NCI-H2171 (cell line): ENCODE measurements at places on chromosomes 5 and 9.

DNA sequence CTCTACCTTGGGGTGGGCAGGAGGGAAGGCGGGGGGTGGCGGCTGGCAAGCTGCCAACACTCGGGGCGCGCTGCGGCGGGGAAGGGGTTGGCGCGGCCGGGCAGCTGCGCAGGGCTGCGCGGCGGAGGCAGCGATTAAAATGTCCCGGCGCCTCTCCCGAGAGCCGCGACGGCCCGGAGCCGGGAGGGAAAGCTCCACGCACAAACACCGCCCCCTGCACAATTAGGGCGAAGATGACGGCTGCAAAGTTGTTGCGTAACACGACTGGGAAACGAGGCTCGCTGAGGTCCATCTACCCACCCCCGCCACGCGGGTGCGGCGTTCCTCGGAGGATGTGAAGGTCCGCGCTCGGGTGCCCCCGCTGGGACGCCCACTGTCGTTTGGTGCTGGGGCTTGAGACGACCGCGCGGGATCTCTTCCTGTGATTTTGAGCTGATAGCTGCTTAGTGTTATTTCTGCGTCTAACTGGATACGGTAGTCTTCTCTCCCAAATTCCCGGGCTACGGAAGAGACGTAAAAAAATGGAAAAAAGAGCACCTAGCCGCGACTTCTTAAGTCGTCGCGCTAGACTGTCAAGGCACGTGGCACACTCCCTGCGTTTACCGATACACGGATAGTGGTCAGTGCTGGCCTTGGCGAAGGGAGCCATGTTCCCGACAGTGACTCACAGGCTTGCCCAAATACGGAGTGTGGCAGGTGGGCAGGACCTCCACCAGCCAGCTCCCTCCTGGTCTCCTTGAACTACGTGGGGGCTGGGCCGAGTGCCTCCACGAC is 958 bp upstream of the NFIL3 start:
- DNase-seq: peak; percentile 29

DNA sequence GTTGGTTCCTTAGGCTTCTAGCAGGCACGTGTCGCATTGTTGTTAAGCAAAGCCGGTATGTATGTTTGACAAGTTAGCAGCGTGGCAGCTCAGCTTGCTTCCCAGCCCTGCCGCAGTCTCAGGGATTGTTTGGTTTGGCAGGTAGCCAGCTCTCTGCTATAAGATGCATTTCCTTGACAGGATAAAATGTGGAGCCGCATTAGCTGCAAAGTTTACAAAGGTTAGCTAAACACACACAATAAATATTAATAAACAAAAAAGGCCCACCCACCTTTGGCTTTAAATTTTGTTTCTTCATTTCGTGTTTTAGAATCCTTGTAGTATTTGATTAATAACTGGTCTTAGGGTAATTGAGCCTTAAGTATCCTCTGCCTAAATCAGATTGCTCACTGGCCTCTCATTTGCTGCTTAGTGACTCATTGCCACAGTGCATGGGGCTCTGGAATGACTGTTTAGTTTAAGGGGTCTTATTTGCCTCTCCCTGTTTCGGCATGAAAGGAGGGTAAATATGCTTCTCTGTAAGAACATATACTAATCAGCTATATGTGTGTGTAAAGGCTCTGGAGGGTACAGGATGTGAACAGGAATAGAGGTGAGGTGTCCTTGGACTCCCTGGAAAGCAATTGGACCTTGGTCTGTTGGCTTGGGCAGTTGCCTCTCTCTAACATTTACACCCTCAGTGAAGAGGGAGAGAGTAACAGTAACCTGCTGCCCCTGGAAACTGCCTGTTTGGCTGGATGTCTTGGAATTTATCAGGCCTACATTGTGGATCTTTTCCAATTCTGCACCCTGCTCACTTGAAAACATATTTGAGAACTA is 122.0 kb downstream of the GDNF start:
- DNase-seq: peak; percentile 92

GRCh38 chr5:152170350-152170749 is 234.7 kb downstream of the NMUR2 start:
- DNase-seq: no peak

DNA sequence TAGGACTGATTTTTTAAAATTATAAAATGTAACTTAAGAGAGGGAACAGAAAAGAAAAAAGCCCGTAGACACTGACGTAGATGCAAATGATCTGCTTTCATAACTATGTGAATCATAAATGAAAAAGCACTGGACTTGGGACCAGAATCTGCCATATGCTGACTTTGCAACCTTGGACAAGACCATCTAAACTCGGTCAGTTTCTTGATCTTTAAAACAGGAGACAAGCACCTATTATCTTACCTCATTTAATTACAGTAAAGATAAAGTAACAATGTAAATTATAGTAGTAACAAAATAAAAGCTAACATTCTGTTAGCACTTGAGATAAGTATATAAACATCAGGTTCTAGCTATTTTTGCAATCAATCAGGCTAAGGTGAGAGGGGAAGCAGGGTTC is 20.0 kb downstream of the FBXW2 start:
- DNase-seq: no peak

DNA sequence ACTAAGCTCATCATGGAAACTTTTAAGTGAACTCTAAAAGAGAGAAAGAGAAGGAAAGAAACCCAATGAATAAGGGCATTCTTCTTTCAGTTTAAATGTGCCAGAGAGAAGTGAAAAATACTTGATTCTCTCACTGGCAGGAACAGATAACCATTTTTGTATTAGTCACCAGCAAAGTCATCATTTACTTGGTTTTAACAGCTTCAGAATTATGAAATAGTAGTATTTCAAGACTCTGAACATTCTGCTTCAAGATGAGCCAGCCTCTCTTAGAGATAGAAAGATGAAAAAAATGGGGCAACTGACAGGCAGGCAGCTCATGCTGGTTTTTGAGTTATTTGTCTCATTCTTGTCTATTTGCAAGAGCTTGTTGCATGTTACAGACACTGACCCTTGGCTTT is 103.5 kb downstream of the GCNT1 start:
- DNase-seq: no peak

- DNase-seq: no peak
These were observed 578.5 kb downstream of the BNC2 start for GRCh38 chr9:16291921-16292320.

DNA sequence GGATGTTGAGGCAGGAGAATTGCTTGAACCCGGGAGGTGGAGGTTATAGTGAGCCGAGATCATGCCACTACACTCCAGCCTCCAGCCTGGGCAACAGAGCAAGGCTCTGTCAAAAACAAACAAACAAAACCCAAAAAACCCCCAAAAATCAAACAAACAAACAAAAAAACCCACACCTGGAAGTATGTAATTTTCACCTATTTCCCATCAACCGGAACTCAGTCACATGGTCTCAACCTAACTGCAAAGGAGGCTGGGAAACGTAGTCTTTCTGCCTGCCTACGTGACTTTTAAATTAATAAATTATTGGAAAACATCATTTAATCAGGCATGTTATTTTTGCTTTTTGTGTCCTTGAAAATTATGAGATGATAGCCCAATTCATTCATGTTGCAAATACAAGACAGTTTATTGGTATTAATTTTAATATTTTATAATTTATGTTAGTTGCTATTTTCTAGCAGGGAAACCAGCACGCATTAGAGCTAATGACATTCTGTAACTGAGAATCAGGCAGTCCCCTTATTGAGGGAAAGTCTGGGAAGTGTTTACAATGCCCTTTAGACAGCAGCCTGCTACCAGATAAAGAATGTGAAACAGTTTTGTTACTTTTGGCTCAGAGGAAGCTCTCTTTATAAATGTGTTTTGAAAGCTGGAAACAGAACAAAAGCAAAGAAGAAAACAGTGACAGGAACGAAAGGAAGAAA is 110.3 kb downstream of the NXNL2 start:
- no peak for DNase-seq

GRCh38 chr5:123227216-123227615 is 138.2 kb downstream of the PRDM6 start:
- DNase-seq: no peak

DNA sequence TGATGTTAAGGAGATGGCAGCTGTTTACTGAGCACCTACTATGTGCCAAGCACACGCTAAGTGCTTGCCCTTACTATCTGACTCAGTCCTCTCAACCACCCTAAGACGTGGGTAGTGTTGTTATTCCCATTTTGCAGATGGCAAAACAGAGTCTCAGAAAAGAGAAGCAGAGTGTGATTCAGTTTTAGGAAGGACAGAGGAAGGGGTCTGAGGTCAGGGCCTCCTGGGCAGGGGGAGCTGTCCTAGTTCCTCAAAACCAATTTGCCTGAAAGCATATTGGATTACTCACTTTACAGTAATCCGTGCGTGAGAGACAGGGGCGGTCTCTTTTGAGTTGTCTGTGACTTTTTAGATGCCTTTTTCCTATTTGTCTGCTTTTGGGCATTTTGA is 23.2 kb downstream of the DNM1 start:
- DNase-seq: no peak

- no peak for DNase-seq
These were observed 24.2 kb downstream of the SLC1A1 start for GRCh38 chr9:4514252-4515128.

GRCh38 chr5:95743232-95743631 is 12.1 kb downstream of the RHOBTB3 start:
- no peak for DNase-seq

DNA sequence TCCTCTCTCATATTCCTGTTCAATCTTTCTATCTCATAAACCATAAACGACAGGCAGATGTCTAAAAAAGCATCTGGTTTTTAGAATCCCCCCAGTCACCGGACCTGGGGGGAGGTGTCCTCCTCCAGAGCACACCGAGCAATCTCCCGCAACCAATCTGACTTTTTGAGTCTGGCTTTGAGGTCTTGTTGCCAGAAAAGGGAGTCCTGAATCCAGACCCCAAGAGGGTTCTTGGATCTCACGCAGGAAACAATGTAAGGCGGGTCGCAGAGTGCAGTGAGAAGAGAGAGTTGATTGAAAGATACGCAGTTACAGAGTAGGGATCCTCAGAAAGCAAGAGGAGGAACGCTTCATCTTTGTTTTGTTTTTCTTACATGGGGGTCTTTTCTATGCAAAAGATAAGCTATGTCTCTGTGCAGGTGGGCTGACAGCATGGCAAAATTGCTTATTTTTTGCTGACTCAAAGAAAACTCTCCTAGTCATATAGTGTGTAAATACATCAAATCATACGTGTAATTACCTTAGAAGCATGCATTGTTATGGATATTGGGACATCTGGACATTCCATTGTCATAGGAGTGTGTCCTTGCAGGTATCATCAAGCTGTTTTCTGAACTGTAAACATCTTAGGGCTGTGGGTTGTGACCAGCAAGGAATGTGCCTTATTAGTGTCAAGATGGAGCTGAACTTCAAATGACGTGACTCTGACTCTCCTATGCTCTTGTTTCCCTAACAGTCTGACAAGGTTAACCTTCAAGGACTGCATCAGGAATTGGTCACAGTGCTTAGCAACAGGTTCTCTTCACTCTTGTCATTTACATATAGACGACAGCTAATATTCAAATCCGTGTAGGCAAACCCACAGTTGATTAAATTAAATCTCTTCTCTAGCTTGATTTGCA is 159.3 kb upstream of the DAPK1 start:
- no peak for DNase-seq

- no peak for DNase-seq
These were observed 310.9 kb downstream of the TRIM36 start for GRCh38 chr5:114858665-114859437.

- DNase-seq: no peak
These were observed 14.2 kb upstream of the CAST start for GRCh38 chr5:96648023-96648422.

DNA sequence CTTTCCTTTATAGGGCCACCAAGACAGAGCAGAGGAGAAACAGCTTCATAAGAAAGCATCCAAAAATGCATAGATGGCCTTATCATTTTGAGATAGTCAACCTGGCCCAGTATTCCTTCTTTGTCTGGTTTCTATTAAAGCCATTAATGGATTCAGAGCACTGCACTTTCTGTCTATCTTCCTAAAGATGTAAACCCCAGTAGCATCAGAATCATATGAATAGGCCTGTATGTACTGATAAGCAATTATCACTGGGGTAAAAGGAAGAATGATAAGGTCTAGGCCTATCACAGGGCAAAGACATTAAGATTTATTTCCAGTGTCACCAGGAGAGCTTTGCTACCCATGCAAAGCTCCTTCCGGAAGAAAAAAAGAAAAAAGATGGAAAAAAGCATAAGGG is 432.5 kb upstream of the C9orf72 start:
- no peak for DNase-seq

DNA sequence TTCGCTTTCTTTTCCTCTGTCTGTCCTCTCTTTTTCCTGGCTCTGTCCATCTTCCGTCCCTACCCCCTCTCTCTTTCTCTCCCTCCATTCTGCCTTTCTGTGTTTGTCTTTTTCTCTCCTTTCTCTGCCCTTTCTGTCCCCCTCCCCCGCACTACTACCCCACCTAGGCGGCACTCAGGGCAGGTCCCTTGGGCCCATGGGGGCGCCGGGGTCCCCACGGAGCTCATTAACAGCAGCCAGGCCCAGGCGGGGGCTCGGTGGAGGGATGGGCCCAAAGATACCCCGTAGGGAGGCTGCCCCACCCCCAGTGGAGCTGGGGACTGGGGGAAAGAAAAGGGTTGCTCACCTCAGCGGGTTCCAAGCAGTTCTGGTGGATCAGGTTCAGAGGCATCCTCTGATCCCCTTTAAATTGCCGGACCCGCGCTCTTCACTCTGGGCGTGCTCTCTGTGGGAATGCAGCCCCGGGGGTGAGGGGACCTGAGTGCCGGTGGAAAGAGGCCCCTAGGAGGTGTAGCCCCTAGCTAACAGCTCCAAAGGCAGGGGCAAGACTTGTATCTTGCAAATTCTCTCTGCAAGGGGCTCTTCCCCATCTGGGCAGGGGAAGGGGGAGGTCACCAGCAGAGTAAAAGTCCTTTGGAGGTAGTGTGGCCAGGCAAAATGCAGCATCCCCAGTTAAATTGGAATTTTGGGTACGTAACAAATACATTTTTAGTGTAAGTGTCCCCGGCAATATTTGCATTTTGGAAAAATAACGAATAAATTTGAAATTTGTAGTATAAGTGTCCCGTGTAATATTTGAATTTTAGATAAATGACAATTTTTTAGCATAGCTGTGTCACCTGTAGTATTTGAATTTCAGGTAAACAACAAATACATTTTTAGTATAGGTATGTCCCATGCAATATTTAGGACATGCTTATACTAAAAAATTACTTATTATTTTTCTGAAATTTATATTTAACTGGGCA is 7.4 kb downstream of the LHX2 start:
- no peak for DNase-seq

GRCh38 chr5:137734962-137735554 is 831 bp downstream of the KLHL3 start:
- DNase-seq: no peak

DNA sequence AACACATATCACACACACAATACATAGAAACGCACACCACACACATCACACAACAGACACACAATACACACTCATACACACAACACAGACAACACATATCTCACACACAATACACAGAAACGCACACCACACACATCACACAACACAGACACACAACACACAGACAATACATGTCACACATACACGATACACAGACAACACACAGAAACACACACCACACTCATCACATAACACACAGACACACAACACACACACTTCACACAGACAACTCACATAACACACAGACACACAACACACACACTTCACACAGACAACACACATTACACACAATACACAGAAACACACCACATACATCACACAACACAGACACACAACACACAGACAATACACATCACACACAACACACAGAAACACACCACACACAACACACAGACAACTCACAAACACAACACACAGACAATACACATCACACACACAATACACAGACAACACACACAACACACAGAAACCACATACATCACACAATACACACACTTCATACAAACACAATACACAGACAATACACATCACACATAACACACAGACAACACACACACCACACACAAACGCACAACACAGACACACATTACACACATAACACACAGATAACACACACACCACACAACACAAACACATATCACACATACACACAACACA is 4.3 kb upstream of the CCDC187 start:
- DNase-seq: no peak
